ENCODE measurements at places on chromosomes 11 and 22. TPM values are rescaled to one million over a fixed set of nuclear protein-coding genes. Genes with fewer than 3 reads are reported as not detected.

Gene NUMA1
- total RNA-seq = 247 TPM

Gene FOLH1
- total RNA-seq = 1.3 TPM

Gene FAM83F
- total RNA-seq = under 0.01 TPM

Gene LINC01488
- not detected for total RNA-seq

Gene IRF7
- total RNA-seq = 10.6 TPM

Gene RAB39A
- total RNA-seq = not detected

Gene MYEOV
- total RNA-seq = 0.49 TPM

Gene SERHL2
- total RNA-seq = 3.6 TPM

Gene DNAJB7
- total RNA-seq = not detected

Gene OR52A1
- total RNA-seq = not detected

Gene MIOX
- total RNA-seq = not detected

Gene PHOX2A
- not detected for total RNA-seq

Gene DGAT2
- total RNA-seq = 0.81 TPM

Gene COMMD9
- 36.0 TPM for total RNA-seq

Gene C11orf52
- 0.49 TPM for total RNA-seq

Gene AMBRA1
- 40.4 TPM for total RNA-seq

Gene CCDC157
- total RNA-seq = 4.1 TPM

Gene HTATIP2
- total RNA-seq = 50.8 TPM

Gene PHETA2
- 33.8 TPM for total RNA-seq

Gene MRTFA
- total RNA-seq = 62.1 TPM

Gene CCDC87
- 0.49 TPM for total RNA-seq

Gene CSNK2A3
- total RNA-seq = 1.9 TPM

Gene OR51E2
- total RNA-seq = not detected

Gene FERMT3
- 1.9 TPM for total RNA-seq

Gene CCDC89
- total RNA-seq = 2.6 TPM

Gene MLC1
- under 0.01 TPM for total RNA-seq

Gene GP1BB
- 4.3 TPM for total RNA-seq

Gene STT3A
- total RNA-seq = 249 TPM

Gene POU2AF3
- not detected for total RNA-seq

Gene GGT1
- 1.1 TPM for total RNA-seq

Gene MMP8
- total RNA-seq = 2.3 TPM

Gene SMTNL1
- not detected for total RNA-seq

Gene KLHDC7B
- total RNA-seq = 0.12 TPM

Gene METTL15
- total RNA-seq = 26.4 TPM

Gene SCGB2A2
- total RNA-seq = not detected

Gene TRPM5
- total RNA-seq = not detected

Gene APOBEC3A
- total RNA-seq = not detected

Gene SLC37A4
- 10.7 TPM for total RNA-seq

Gene CARD18
- not detected for total RNA-seq

Gene GDPD4
- not detected for total RNA-seq

Gene ACRV1
- total RNA-seq = not detected

Gene MS4A14
- not detected for total RNA-seq

Gene PDE3B
- total RNA-seq = 3.6 TPM

Gene RFPL2
- not detected for total RNA-seq

Gene DGCR6
- 2.4 TPM for total RNA-seq

Gene GAS2
- total RNA-seq = 2.3 TPM

Gene IGLL1
- not detected for total RNA-seq

Gene MPZL3
- total RNA-seq = 0.97 TPM
